ENCODE measurements at places on chromosomes 1 and 21.

GRCh38 chr1:112727716-112728115 lies 12.6 kb upstream of the PPM1J start:
- DNase-seq = no peak

DNA sequence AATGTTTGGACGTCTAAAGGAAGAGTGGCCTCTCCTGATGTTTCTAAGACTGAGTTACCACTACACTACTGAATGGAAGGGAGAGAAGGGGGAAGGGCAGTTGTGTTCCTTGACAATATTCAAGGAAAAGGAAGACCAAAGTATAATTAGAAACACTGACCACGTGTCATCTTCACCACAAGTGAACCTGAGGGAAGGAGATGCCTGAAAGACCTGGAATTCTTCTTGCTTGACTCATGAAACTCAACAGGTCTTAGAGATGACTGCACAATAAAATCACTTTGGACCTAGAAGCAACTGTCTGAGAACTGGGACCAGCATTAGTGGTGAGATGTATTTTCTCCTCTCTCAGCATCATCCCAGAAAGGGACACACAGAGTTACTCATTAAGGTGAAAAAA lies 56.7 kb downstream of the PTPN14 start:
- DNase-seq = no peak

GRCh38 chr21:25742900-25743299 lies 8.1 kb downstream of the GABPA start:
- no peak for DNase-seq

- no peak for DNase-seq
Measured at GRCh38 chr21:24276204-24276603, 1331.1 kb downstream of the MRPL39 start.

- peak; percentile 65 for DNase-seq
Measured at GRCh38 chr21:34796518-34797200, 127.9 kb downstream of the CLIC6 start.

DNA sequence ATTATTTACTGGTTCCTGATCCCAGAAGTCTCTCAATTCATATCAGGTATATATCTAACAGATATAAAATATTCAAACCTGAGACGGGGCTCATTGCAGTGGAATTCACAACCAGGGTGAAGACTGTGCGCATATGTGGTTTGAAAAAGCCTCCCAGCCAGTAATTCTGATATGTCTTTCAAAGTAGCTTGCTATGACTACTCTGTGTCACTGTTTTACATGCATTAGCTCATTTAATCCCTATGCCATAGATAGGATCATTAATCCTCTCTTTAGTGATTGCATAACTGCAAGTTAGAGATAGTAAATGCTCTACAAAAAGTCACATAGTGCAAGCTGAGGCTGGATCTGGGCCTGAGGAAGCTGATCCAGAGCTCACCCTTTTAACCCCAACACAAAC lies 251.4 kb downstream of the FMN2 start:
- DNase-seq = no peak

DNA sequence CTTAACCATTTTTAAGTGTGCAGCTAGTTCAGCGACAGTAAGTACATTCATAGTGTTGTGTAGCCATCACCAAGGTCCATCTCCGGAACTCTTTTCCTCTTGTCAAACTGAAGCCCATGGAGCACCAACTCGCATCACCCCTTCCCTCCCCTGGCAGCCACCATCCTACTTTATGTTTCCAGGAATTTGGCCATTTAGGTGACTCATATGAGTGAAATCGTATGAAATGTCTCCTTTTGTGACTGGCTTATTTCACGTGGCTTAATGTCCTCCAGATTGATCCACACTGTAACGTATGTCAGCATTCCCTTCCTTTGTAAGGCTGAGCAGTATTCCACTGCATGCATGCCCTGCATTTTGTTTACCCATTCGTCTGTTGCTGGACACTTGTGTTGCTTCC lies 2.5 kb downstream of the COL6A2 start:
- DNase-seq = no peak

- DNase-seq = no peak
Measured at GRCh38 chr1:33502726-33503125, 30.3 kb downstream of the ZSCAN20 start.

GRCh38 chr1:230303822-230304221 lies 122.3 kb downstream of the PGBD5 start:
- DNase-seq = peak; percentile 72

DNA sequence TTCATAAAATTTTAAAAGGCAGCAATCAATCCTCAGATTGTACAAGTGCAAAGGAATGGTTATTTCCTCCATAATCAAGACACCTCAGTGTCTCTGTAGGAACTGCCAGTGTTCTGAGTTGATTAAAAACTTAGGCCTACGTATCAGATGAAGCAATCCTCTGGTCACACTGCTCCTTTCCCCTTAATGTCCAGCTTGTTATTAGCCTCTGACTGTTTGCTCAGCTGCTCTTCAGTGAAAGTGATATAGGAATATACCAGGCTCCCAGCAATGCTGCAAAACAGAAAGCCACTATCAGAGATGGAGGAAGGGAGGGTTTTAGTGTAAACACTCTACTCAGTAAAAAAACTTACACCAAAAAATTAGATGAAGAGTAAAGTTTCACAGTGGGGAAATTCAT lies 49.8 kb downstream of the SLC35D1 start:
- peak; percentile 71 for DNase-seq

GRCh38 chr1:111570781-111571181 lies 48.8 kb upstream of the RAP1A start:
- DNase-seq = no peak

DNA sequence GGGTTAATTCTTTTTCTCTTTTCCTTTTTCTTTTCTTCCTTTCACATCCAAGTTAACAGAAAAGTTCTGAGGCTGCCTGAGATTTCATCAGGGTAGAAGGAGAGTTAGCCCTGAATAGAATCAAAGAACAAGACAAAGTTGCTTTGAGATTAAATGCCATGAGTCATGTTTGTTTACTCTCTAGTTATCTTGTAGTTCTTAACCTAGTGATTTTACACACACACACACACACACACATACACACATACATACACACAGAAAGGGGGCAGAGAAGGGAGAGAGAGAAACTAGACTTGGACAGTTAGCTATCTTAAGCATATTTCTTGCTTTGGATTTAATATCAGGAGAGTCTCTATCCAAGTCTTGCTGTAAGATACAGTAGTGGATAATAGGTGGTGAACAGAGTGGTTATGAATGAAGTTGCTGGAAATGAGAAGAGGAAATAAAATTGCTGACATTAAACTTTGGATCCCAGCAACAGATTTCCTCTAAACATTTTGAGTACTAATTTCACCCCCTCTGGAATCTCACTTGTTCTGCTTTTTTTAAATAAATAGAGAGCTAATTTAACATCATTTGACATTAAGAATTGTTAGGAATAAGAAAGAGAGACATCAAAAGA lies 19.9 kb downstream of the PLA2G4A start:
- DNase-seq = no peak

GRCh38 chr1:119631433-119632102 lies 16.5 kb downstream of the ZNF697 start:
- peak; percentile 72 for DNase-seq

DNA sequence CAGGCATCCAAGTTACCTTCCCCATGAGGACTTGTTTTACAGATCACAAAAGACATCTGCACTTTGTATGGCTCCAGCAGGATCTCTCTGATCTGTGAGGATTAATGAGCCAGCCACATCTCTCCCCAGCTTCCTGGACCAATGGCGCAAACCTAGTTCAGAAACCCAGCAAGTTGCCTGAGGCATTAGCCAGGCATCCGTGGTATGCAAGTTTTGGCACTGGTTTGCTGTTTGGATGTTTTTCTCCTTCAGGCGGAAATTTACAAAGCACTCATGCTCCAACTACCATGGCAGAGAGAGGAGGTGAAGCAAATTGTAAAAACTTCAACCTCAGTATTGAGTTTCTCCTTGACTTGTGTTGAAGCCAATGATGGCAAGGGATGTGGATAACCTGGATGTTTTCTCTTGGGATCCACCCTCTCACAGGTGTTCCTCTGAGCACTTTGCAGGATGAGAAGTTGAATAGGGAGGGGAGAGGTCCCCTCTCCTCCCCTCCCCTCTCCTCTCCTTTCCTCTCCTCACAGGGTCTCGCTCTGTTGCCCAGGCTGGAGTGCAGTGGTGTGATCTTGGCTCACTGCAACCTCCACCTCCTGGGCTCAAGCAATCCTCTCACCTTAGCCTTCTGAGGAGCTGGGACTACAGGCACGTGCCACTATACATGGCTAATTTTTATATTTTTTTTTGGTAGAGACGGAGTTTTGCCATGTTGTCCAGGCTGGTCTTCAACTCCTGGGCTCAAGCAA lies 25.6 kb upstream of the ENO1 start:
- DNase-seq = no peak

- no peak for DNase-seq
Measured at GRCh38 chr1:192620071-192620635, 15.8 kb upstream of the RGS13 start.

DNA sequence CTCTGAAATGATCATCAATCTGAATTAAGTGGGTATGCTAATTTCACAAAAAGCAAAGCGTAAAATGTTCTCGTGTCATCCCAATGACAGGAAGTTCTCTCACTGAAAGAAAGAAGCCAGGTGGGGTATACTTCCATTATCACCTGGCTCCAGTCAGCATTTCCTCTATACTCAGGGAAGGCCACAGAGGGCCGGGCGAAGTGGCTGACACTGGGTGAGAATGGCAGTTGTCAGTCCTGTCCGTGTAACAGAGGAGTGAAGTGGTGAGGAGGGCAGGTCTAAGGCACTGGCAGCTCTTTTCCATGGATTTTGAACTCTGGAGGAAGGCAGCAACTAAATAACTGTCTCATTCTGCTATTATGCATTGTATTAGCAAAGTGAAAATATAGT lies 60.4 kb downstream of the CAPN2 start:
- no peak for DNase-seq

- no peak for DNase-seq
Measured at GRCh38 chr1:60571811-60572210, 498.2 kb upstream of the C1orf87 start.

- no peak for DNase-seq
Measured at GRCh38 chr1:81547261-81547911, 253.3 kb upstream of the ADGRL2 start.

DNA sequence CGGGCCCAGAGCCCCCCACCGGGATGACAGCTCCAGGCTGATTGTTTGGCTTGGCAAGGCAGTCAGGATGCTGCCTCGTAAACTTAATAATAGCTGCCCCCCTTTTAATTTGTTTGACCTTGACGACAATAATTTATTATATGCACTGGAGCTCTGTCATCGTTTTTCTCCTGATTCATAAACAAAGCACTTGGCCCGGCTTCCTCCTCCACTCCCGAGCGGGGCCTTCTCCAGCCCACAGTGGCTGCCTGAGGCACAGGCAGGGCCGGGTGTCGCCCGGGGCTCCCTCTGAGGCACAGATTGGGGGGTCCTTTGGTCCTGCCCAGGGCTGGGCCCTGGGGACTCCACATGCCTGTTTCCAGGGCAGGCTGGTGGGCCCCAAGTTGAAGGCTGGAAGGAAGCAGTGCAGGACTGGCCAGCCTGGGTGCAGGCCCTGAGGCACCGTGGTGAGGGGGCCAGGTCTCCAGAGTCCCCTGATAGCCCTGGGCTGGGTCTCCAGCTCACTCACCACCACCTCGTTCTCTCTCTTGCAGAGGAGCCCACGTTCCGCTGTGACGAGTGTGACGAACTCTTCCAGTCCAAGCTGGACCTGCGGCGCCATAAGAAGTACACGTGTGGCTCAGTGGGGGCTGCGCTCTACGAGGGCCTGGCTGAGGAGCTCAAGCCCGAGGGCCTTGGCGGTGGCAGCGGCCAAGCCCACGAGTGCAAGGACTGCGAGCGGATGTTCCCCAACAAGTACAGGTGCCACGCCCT lies 52.0 kb upstream of the ARHGEF16 start:
- no peak for DNase-seq

DNA sequence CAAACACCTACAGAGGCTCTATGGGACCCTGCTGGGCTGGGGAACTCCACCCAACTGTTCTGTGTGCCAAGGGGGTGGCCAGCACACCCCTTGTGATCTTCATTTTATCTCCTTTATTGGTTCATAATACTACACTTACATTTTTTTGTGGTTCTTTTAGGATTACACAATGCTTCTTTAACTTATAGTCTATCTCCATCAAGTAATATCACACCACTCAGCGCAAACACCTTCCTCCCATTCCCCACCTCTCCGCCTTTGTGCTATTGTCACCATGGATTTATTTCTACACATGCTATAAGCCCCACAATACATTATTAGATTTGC lies 15.9 kb downstream of the EFNA3 start:
- DNase-seq = no peak

GRCh38 chr1:3672231-3672970 lies 20.1 kb downstream of the TP73 start:
- no peak for DNase-seq

GRCh38 chr1:62142496-62142895 lies 52.2 kb upstream of the L1TD1 start:
- DNase-seq = no peak

- DNase-seq = no peak
Measured at GRCh38 chr1:212421165-212421564, 6.5 kb upstream of the PACC1 start.

- DNase-seq = peak; percentile 85
Measured at GRCh38 chr1:54547601-54548388, at the start of gene ACOT11. TSS of gene ACOT11 (plus strand) at chr1:54548228. CDS start at chr1:54548310, 82 bp downstream.

DNA sequence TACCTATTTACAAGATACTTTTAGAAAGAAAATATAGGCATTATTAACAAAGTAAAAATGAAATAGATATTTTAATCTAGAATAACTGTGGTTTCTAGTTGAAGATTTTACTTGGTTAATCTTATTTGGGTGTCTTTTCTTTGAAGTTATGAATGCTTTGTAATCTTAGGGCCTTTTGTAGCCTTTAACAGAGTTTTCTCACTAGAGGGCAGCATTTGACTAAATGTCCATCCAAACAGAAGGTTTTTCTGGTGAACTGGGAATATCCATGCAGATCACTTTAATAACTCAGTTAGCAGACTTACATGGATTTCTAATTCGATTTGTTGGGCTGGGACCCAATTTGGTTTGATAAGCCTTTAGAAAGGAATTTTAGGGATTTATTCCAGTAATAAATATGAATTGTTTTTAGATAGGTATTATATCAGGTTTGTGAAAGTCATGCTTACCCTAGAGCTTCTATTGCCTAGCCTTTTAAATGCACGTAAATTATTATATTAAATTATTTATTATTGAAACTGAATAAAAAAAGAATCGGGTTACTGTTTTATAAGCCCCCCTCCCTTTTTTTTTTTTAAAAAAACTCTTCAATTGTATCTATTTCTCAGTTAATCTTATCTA lies 119.7 kb downstream of the ZNF326 start:
- DNase-seq = peak; percentile 56

GRCh38 chr1:207321790-207322645 lies 540 bp downstream of the CD55 start:
- DNase-seq = no peak

GRCh38 chr1:58331156-58331555 lies 215.4 kb downstream of the OMA1 start:
- no peak for DNase-seq

- DNase-seq = no peak
Measured at GRCh38 chr1:178341261-178341956, 155.4 kb downstream of the CLEC20A start.

GRCh38 chr1:182996816-182997215 lies 26.4 kb upstream of the LAMC1 start:
- no peak for DNase-seq

DNA sequence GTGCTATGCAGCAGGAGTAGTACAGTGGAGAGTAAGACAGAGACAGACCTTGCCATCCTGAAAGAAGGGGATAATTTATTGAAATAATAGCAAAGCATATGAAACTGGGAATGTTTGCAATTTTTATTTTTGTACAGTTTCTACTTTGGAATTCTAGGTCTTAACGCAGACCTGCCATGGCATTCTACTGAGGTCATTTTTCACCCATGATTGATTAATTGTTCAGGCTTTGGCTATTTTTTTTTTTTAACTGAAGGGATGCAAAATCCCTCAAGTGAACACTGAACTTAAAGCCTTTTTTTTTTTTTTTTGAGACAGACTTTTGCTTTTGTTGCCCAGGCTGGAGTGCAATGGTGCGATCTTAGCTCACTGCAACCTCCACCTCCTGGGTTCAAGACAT lies 27.1 kb downstream of the MTF2 start:
- DNase-seq = no peak

All from NCI-H2029 (cell line).